Urothelium cell line (cell line): ENCODE measurements at places on chromosomes 1 and 21.

DNA sequence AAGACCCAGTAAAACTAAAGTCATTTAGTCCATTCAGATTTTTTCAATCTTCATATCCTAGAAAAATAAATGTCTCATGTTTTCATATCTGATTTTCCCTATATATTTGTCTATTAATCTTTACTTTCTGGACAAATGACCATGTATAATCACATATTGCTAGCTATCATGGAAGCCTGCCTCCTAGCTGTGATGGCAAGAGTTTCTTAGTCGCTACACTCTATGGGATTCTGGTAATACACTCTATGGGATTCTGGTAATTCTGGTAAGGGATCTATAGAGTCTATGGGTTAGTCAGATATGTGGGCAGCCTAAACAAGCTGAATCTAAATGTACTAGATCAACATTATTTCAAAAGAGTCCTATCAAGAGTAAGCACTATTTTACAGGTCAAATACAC is 198.7 kb upstream of the LHX8 start:
- no peak for DNase-seq

GRCh38 chr21:37058261-37058660 is 14.6 kb downstream of the PIGP start:
- DNase-seq = no peak

DNA sequence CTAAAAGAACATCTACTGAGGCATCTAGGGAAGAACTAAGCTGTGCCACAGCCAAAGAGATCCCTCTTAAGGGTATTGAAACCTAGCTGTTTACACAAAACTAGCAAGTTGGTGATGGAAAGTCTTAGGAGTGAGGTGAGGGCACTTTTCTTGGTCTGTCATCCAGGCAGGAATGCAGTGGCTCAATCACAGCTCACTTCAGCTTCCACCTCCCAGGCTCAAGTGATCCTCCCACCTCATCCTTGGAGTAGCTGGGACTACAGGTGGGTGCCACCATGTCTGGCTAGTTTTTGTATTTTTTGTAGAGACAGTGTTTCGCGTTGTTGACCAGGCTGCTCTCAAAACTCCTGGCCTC is 2.4 kb downstream of the PLEKHO1 start:
- DNase-seq = no peak

DNA sequence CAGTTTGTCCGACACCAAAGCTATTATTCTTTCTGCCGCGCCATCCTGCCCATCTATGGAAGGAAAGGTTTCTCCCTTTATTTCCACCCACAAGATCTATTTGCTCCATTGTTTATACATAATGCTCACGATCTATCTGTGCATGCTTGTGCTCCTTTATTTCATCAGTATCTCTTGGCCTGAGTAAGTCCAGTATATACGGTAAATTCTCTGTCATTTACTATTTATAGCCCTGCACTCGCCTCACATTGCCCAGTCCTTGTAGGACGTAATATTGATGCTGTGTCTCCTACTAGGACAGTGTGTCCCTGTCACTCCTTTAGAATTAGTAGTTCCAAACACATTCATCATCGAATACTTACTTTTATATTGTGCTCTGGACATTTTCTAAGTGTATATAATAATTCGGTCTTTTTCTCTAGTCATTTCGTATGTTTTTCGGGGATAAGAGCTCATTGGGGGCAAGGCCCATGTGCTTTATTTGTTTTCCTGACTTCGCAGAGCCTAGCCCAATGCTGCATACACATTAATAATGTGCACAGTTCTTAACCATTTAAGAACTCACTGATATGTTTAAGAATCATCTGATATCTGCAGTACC is 3.1 kb upstream of the NID1 start:
- peak; percentile 33 for DNase-seq

DNA sequence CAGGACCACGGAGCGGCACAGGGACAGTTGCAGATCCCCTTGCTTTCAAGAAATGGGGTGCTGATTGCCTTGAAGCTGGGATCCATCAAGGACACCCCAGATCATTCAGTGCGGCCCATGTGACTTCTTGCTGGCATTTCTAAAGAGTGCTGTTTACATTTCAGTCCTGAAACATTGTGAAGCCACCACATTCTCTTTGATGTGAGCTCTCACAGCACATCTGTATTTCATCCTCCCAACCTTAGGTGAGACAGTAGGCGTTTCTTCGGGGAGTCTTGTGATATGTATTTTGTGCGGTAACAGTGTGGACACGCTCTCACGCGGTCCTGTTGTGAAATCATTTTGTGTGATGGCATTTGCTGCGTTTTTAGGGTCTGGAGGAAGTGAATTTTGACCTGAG is 57.2 kb downstream of the CACHD1 start:
- no peak for DNase-seq

DNA sequence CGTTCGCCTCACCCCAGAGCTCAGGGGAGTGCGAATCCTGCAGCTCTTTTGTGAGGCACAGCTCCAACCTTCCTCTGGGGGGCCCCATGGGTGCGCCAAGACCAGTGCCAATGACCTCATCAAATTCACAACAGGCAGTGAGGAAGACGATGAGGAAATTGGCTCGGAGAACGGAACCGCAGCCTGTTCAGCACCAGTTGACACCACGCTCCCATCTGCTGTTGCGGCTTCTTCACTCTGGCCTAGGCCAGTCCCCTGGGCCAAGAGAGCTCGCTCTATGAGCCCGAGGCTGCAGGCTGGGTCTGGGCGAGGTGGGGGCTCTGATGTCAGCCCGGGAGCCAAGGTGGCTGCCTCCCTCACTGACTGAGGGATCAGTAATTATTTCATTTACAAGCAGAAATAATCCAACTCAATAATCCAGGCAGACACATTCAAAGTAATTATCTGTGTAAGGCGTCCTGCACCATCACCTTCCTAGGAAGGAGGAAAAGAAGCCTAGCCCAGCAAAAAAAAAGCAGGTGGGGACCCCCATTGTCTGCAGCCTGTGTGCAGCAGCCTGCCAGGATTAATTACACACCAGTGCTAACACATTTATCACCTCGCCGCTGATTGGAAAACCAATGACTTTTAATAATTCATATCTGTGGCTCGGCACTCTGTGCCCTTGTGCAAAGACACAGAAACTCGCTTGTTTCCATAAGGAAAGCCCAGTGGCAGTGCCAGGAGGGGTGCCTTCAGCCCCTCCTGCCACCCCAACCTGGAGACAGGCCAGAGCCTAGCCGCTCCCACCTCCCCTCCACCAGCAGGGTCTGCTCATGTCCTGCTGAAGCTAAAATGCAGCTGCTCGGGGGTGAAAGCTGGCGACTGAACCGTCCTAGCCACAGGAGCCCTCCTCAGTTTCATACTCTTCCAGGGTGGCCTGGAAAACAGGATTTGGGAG is 1.9 kb downstream of the PLEKHA6 start:
- no peak for DNase-seq
